ENCODE measurements at places on chromosomes 13 and 19.

- no peak for DNase-seq
These were observed 345.6 kb downstream of the SPRY2 start for GRCh38 chr13:79995334-79995733.

DNA sequence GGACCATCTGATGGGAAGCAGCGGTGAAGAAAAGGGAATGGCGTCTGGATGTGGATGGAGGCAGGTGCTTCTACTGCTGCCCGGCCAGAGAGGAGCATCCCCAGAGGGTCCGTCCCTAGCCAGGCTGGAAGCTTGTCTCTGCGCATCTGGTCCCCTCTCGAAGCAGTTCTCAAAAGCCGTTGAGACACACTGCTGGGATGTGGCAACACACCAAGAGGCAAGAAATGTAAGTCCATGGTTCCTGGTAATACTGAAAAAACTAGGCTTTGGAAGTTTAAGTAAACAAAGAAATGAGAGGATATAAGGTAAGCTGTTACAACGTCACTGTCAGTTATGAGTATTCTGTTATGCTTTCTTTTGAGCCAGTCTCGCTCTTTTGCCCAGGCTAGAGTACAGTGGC, 15.1 kb upstream of the FFAR2 start:
- no peak for DNase-seq

- no peak for DNase-seq
These were observed 703.3 kb upstream of the ARGLU1 start for GRCh38 chr13:107271227-107271626.

DNA sequence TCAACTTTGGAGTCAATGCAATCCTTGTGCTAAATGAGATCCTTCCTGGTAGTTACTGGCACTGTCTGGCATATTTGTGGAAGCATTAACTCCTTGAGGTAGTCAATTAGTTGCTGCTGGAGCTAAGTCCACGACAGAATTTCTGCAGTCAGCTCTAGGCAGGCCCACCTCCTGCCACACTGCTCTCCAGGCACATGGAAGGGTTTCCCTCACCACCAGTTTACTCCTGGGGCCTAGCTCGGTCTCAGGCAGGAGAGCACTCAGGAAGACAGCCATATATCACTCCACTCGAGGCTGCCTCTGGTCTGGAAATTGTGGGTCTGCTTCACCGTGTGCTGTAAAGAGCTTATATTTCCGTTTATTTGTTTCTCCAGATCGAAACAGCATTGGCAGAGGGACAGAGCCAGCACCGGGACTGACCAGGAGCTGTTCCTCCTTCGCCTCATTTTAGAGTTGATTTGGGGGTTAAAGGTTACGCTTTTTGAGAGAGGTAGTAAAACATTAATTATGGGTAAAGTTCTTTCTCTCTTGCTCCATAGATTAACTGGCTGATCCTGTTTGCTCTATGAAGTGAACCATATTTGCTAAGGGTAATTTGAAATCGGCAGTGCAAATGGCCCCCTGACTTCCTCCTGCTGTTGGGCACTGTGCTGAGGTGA, 20.6 kb upstream of the GTF3A start:
- DNase-seq = no peak

Data from T-helper 2 cell treated with Interferon-gamma antibody and Interleukin-4, amounts not matched to agents 5 μg/mL and 100 μg/mL, for 36 hours (primary cell).